CD8-positive, alpha-beta memory T cell (primary cell): ENCODE measurements at places on chromosomes 7 and 10.
A peak's percentile ranks its signal among the peaks of the same experiment; 100 is the strongest.

DNA sequence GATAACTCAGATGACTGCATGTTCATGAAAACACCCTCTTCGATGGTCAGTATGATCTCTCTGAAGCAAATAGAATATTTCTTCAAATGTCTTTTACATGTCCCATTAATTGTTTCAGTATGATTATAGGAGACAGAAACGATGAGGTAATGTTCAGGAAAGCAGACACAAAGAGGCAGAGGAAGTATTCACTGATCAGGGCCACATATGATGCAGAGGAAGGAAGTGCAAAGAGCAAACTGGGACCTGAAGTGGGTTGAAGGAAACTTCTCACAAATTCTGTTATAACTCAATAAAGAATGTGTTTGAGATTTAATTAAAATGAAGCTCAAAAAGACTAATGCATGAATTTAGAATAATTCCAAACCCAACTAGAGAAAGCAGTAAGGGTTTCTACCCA, 70.5 kb downstream of the TES start:
- H3K4me1 ChIP-seq, result no peaks in the 10 kb centered on the region
- no peak overlapping the region for H3K4me3 ChIP-seq
- no peak overlapping the region for H3K27ac ChIP-seq
- H3K36me3 ChIP-seq, result no peaks in the 10 kb centered on the region
- H3K27me3 ChIP-seq, result no peaks in the 10 kb centered on the region

GRCh38 chr7:20624666-20625385, 9.4 kb downstream of the ABCB5 start:
- H3K4me3 ChIP-seq, result no peak overlapping the region
- DNase-seq, result no peak
- no peaks in the 10 kb centered on the region for H3K36me3 ChIP-seq
- no peaks in the 10 kb centered on the region for H3K4me1 ChIP-seq

GRCh38 chr10:92750791-92751533, 61.2 kb downstream of the HHEX start:
- H3K4me1 ChIP-seq, result peaks cover 6% of the 10 kb centered on the region
- H3K4me3 ChIP-seq, result no peak overlapping the region
- no peaks in the 10 kb centered on the region for H3K27me3 ChIP-seq
- DNase-seq, result no peak
- H3K36me3 ChIP-seq, result no peaks in the 10 kb centered on the region
- no peak overlapping the region for H3K27ac ChIP-seq

DNA sequence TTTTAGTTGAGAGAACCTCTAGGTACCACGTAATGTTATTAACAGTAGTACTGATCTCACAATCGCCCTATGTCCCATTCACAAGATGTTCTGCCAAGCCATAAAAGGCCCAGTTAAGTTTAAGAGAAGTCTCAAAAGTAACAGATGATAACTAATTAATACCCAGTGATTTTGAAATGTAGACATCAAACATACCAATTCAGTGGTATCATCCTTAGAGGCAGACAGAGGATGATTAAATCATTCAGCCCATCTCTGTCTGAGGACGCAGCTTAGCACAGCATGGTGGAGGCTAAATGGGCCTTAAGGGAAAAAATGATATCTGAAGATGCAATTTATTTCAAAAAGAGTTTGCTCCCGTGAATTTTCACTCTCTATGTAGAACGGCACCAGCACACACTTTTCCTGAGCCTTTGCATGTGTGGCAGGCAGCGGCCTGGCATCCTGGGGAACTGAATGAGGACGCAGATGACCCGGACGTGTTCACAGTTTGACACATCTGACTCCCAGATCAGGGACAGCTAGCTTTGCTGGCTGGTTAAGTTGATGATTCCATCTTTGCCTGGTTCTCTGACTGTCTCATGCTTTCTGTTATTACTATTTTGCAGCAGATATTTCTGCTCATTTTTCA, 13.4 kb downstream of the EGFR start:
- no peaks in the 10 kb centered on the region for H3K27me3 ChIP-seq
- DNase-seq, result no peak
- H3K4me1 ChIP-seq, result no peaks in the 10 kb centered on the region
- no peaks in the 10 kb centered on the region for H3K36me3 ChIP-seq
- H3K4me3 ChIP-seq, result no peak overlapping the region

- peaks cover 5% of the 10 kb centered on the region for H3K4me1 ChIP-seq
- H3K27ac ChIP-seq, result no peak overlapping the region
- no peaks in the 10 kb centered on the region for H3K27me3 ChIP-seq
- no peak overlapping the region for H3K4me3 ChIP-seq
Measured at GRCh38 chr10:48658243-48658974, 26.3 kb upstream of the WDFY4 start.

- no peak overlapping the region for H3K4me3 ChIP-seq
- H3K4me1 ChIP-seq, result peaks cover 4% of the 10 kb centered on the region
- H3K27me3 ChIP-seq, result peaks cover 13% of the 10 kb centered on the region
- no peaks in the 10 kb centered on the region for H3K36me3 ChIP-seq
Measured at GRCh38 chr10:93068411-93069244, 5.1 kb upstream of the CYP26A1 start.

- DNase-seq, result no peak
- no peaks in the 10 kb centered on the region for H3K36me3 ChIP-seq
- no peak overlapping the region for H3K27ac ChIP-seq
- H3K4me3 ChIP-seq, result no peak overlapping the region
- no peaks in the 10 kb centered on the region for H3K27me3 ChIP-seq
Measured at GRCh38 chr10:10094691-10095090, 923.0 kb upstream of the CELF2 start.

DNA sequence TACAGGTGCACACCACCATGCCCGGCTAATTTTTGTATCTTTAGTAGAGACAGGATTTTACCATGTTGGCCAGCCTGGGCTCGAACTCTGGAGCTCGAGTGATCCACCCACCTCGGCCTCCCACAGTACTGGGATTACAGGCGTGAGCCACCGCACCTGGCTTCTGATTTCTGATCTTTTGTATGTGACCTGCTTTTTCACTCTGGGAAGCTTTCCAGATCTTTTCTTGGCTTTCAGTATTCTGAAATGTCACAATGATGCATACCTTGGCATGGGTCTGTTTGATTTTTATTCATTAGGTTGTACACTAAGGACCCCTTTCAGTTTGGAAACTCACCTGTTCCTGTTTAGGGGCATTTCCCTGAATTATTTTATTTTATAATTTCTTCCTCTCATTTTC, 41.6 kb downstream of the PROSER2 start:
- DNase-seq, result no peak
- H3K36me3 ChIP-seq, result no peaks in the 10 kb centered on the region
- H3K27me3 ChIP-seq, result no peaks in the 10 kb centered on the region
- no peak overlapping the region for H3K4me3 ChIP-seq

- no peaks in the 10 kb centered on the region for H3K27me3 ChIP-seq
- H3K4me1 ChIP-seq, result peaks cover 12% of the 10 kb centered on the region
- H3K27ac ChIP-seq, result no peak overlapping the region
- H3K36me3 ChIP-seq, result no peaks in the 10 kb centered on the region
- no peak for DNase-seq
- H3K4me3 ChIP-seq, result no peak overlapping the region
Measured at GRCh38 chr10:113967126-113967525, 76.5 kb upstream of the ADRB1 start.

DNA sequence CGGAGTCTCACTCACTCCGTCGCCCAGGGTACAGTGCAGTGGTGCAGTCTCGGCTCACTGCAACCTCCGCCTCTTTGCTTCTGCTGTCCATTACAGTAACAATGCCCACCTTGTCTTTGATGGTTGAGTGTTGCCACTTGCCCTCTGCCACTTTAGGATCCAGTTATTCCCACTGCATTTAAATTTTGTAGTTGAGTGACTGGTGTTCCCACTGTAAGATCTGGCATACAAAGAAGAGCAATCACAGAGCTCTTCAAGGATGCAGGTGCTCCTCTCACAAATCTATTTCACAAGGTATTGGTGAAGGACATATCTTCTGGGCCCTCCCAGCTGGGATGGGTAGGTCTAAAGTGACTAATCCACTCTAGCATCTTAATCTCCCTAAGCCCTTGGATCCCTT, 12.6 kb downstream of the PTER start:
- H3K36me3 ChIP-seq, result no peaks in the 10 kb centered on the region
- H3K27me3 ChIP-seq, result no peaks in the 10 kb centered on the region
- no peak for DNase-seq
- H3K4me3 ChIP-seq, result no peak overlapping the region

DNA sequence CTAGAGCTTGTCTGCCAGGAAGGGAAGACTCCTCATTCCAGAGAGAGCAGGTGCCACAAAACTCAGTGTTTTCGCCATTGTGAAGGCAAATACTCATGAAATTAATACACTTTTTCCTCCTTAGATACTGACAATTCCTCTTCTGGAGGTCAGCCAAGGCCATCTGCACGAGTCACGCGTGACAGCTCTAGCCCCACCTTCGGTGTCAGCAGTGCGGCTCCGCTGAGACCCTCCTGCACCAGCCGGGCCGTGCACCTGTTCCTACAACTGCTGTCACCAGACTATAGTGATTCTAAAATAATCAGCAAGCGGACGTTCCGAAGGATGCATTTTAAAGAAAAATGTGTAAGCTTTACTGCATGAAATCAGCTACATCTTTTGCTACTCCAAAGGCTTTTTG, 127.7 kb downstream of the DIP2C start:
- H3K4me3 ChIP-seq, result no peak overlapping the region
- no peak for DNase-seq
- H3K4me1 ChIP-seq, result peaks cover 5% of the 10 kb centered on the region

- no peaks in the 10 kb centered on the region for H3K27me3 ChIP-seq
- H3K4me1 ChIP-seq, result no peaks in the 10 kb centered on the region
- no peaks in the 10 kb centered on the region for H3K36me3 ChIP-seq
- no peak overlapping the region for H3K4me3 ChIP-seq
- DNase-seq, result no peak
- H3K27ac ChIP-seq, result no peak overlapping the region
Measured at GRCh38 chr7:121741896-121742295, 131.1 kb upstream of the PTPRZ1 start.

GRCh38 chr10:6299234-6299633, 96.5 kb downstream of the PFKFB3 start:
- no peaks in the 10 kb centered on the region for H3K27me3 ChIP-seq
- H3K27ac ChIP-seq, result no peak overlapping the region
- no peaks in the 10 kb centered on the region for H3K36me3 ChIP-seq
- DNase-seq, result no peak

GRCh38 chr7:23907012-23907411, 197.0 kb downstream of the STK31 start:
- no peak overlapping the region for H3K4me3 ChIP-seq
- H3K27me3 ChIP-seq, result no peaks in the 10 kb centered on the region
- H3K27ac ChIP-seq, result no peak overlapping the region
- no peaks in the 10 kb centered on the region for H3K4me1 ChIP-seq
- DNase-seq, result no peak

- H3K4me1 ChIP-seq, result no peaks in the 10 kb centered on the region
- no peaks in the 10 kb centered on the region for H3K27me3 ChIP-seq
- H3K36me3 ChIP-seq, result no peaks in the 10 kb centered on the region
- DNase-seq, result no peak
- H3K4me3 ChIP-seq, result no peak overlapping the region
Measured at GRCh38 chr10:126838316-126838715, 66.9 kb upstream of the DOCK1 start.

GRCh38 chr7:143374561-143374960, 6.6 kb upstream of the ZYX start:
- H3K27ac ChIP-seq, result no peak overlapping the region
- DNase-seq, result no peak
- no peak overlapping the region for H3K4me3 ChIP-seq
- H3K36me3 ChIP-seq, result no peaks in the 10 kb centered on the region
- peaks cover 55% of the 10 kb centered on the region for H3K4me1 ChIP-seq
- no peaks in the 10 kb centered on the region for H3K27me3 ChIP-seq

GRCh38 chr7:40717242-40717641, 582.4 kb downstream of the SUGCT start:
- no peak for DNase-seq
- H3K27me3 ChIP-seq, result no peaks in the 10 kb centered on the region
- no peaks in the 10 kb centered on the region for H3K4me1 ChIP-seq
- no peak overlapping the region for H3K4me3 ChIP-seq
- no peak overlapping the region for H3K27ac ChIP-seq

GRCh38 chr7:155560196-155560885, 14.0 kb upstream of the CNPY1 start:
- H3K36me3 ChIP-seq, result no peaks in the 10 kb centered on the region
- no peaks in the 10 kb centered on the region for H3K4me1 ChIP-seq
- DNase-seq, result no peak
- no peaks in the 10 kb centered on the region for H3K27me3 ChIP-seq
- H3K27ac ChIP-seq, result no peak overlapping the region

DNA sequence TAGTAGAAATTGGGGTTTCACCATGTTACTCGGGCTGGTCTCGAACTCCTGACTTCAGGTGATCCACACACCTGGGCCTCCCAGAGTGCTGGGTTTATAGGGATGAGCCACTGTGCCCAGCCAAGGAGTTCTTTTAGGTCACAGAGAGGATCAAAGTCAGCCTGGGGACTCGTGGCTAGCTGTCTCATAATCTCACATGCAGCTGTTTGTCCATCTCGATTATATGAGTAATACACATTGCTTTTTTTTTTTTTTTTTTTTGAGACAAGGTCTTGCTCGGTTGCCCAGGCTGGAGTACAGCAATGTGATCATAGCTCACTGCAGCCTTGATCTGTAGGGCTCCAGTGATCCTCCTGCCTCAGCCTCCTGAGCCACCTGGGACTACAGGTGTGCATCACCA, 2.2 kb downstream of the IFT22 start:
- no peak overlapping the region for H3K4me3 ChIP-seq
- H3K36me3 ChIP-seq, result no peaks in the 10 kb centered on the region
- H3K27me3 ChIP-seq, result no peaks in the 10 kb centered on the region
- no peak overlapping the region for H3K27ac ChIP-seq

DNA sequence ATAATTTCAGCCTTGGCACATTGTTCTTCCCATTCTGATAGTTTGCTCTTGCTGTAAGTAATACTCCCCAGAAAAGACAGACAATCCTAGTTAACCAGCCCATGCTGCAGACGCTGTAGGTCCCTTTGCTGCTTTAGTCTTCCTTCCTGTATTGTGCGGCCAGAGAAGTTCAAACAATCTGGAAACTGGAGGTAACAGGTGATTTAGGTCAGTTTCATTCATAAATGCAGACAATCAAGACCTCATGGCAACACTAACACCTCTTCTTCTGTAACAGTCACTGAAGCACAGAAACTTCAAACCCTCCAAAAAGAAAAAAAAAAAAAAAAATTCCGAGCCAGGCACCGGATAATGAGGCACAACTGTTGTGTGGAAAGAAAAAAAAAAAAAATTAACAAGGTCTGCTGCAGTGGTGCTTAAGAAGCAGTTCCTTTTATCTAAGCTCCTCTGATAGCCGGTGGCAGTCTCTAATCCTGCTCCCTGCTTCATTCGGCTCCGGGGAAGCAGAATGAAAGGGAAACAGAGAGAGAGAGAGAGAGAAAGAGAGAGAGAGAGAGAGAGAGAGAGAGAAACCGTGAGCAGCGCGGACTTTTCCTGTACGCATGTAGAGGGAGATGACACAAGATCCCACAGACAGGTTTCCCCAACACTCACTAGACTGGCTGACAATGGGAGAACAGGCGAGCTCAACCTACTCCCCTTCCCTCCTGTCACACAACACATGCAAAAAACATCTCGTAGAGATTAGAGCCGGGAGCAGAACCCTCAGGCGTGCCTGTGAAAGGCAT, at the start of gene SEMA3A:
TSS of gene SEMA3A (minus strand) at position 306 of the 788 bp plus-strand sequence. CDS start at position 103, 203 bp downstream.
- no peaks in the 10 kb centered on the region for H3K27me3 ChIP-seq
- no peak for DNase-seq
- peaks cover 7% of the 10 kb centered on the region for H3K4me1 ChIP-seq
- H3K4me3 ChIP-seq, result peak within 1 kb of the TSS; percentile 33
